ENCODE measurements at places on chromosomes 1 and 21.

DNA sequence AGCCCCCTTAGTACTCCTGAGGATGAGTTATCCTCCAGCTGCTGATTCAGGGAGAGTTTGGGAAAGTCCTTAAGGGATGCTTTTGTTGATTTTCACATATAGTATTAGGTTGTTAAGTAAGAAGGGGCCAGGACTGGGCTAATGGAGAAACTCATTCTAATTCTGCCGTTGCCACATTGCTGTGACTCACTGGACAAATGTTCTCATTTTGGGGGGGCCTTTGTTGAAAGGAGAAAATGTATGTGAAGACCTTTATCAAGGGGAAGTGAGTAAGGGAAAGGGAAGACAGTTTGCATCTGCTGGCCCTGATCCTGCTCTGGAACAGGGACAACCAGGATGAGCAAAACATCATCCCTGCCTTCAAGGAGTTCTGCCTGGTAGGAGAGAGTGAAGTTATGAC lies 123.2 kb upstream of the FGGY start:
- DNase-seq = no peak

GRCh38 chr1:57017200-57017599 lies 51.4 kb upstream of the C8B start:
- no peak for DNase-seq

DNA sequence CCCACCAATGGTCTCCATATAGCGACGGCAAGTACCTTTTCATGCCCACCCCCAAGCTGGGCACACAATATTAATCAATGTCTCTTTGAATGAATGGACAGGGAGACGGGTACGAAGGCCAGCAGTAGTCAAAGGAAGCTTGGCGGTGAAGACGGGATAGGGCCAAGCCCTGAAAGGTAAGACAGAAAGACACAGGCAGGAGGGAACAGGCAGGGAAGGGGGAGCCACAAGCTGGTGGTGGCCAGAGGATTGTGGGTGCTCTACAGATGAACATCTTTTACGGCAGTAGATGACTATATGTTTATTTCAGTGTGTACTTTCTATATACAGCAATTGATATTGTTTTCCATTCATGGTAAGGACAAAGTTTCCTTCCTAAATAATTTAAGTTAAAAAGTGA lies 16.3 kb downstream of the CAPZB start:
- no peak for DNase-seq

- DNase-seq = peak; percentile 87
These were observed 13.9 kb downstream of the NT5C1A start for GRCh38 chr1:39657923-39658485.

GRCh38 chr21:34859976-34860653 lies 189.0 kb downstream of the RUNX1 start:
- no peak for DNase-seq
